ENCODE measurements at places on chromosomes 11 and 22.
A peak's percentile ranks its signal among the peaks of the same experiment; 100 is the strongest.

DNA sequence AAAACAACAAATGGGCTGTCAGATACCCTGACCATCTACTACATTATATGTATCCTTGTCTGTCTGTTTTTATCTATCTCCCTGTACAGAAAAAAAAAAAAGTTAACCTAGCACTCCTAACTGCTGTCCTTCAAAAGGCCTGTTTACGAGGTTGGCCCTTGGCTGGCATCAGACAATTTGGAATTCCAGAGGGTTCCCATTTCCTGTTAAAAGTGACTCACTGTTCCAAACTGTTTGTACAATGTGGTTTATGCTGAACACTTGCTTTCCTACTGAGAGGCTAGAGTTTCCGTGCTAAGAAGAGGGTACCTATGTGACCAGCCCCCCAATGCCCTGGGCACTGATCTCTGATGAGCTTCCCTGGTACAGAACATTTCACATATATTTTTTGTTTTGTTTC, 65.9 kb upstream of the HMGXB4 start:
- no peak for DNase-seq

- no peak for DNase-seq
Measured at GRCh38 chr11:131663405-131664200, 293.2 kb downstream of the NTM start.

GRCh38 chr11:73114835-73115220, 27.3 kb downstream of the FCHSD2 start:
- no peak for DNase-seq

- DNase-seq = no peak
Measured at GRCh38 chr11:107370390-107370789, 87.2 kb downstream of the CWF19L2 start.

- no peak for DNase-seq
Measured at GRCh38 chr11:78801161-78801884, 226.7 kb upstream of the NARS2 start.

DNA sequence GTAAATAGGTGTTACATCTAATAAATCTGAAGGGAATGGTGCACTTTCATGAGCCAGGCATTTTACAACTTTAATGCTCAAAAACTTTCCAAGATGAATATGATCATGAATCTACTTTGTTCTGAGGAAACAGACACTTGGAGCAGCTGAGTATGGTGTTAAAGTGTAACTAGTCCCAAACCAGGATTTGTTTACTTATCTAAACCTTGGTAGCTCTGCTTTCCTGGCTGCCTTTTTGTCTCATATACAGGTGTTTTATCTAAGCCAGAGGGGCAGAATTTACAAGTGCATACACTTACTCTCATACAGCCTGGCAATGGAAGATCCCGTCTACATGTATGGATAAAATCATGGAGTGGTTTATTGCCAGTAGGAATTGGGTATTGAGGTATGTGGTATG, 171.5 kb downstream of the FAT3 start:
- no peak for DNase-seq

DNA sequence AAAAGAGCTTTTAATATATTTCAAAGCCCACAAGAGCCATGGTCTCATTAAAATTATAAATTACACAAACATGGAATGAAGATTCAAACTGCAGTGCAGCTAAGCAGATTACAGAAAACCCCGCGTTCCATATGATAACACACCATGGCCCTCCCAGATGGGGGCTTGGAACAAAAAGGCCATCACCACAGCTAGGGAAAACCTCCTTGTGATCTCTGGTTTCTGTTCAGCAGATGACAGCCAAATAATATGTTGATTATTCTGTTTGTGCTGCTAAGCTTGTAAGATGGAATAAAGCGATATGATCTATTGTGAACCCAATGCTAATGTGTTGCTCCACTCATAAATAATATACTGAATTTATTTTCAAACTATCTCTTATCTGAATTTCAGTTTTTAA, 28.5 kb downstream of the IMMP1L start:
- DNase-seq = peak; percentile 44

GRCh38 chr11:38384568-38384967, 1786.5 kb upstream of the RAG2 start:
- no peak for DNase-seq

- DNase-seq = peak; percentile 73
Measured at GRCh38 chr11:79100093-79100910, 340.5 kb downstream of the TENM4 start.

Data from neural progenitor cell (in vitro differentiated cells).